ENCODE measurements at places on chromosomes 5 and 9. TPM values are rescaled to one million over a fixed set of nuclear protein-coding genes. Genes with fewer than 3 reads are reported as not detected.

CDH9 gene
- 0.10 TPM for total RNA-seq

PAEP gene
- not detected for total RNA-seq

IL13 gene
- total RNA-seq, result 0.31 TPM

CDH6 gene
- total RNA-seq, result not detected

BRD9 gene
- 30.7 TPM for total RNA-seq

CD14 gene
- 138 TPM for total RNA-seq

SLC34A1 gene
- 0.21 TPM for total RNA-seq

PLAC8L1 gene
- not detected for total RNA-seq

SET gene
- total RNA-seq, result 386 TPM

TBCA gene
- total RNA-seq, result 55.1 TPM

IGIP gene
- total RNA-seq, result 2.3 TPM

MIGA2 gene
- 22.7 TPM for total RNA-seq

MYMK gene
- not detected for total RNA-seq

TMEM171 gene
- not detected for total RNA-seq

RNF130 gene
- total RNA-seq, result 128 TPM

SPATA31C1 gene
- total RNA-seq, result not detected

HK3 gene
- total RNA-seq, result 24.2 TPM

PCDHA3 gene
- not detected for total RNA-seq

CAAP1 gene
- 25.5 TPM for total RNA-seq
